ENCODE measurements at places on chromosomes 3 and 15.
A peak's percentile ranks its signal among the peaks of the same experiment; 100 is the strongest.

DNA sequence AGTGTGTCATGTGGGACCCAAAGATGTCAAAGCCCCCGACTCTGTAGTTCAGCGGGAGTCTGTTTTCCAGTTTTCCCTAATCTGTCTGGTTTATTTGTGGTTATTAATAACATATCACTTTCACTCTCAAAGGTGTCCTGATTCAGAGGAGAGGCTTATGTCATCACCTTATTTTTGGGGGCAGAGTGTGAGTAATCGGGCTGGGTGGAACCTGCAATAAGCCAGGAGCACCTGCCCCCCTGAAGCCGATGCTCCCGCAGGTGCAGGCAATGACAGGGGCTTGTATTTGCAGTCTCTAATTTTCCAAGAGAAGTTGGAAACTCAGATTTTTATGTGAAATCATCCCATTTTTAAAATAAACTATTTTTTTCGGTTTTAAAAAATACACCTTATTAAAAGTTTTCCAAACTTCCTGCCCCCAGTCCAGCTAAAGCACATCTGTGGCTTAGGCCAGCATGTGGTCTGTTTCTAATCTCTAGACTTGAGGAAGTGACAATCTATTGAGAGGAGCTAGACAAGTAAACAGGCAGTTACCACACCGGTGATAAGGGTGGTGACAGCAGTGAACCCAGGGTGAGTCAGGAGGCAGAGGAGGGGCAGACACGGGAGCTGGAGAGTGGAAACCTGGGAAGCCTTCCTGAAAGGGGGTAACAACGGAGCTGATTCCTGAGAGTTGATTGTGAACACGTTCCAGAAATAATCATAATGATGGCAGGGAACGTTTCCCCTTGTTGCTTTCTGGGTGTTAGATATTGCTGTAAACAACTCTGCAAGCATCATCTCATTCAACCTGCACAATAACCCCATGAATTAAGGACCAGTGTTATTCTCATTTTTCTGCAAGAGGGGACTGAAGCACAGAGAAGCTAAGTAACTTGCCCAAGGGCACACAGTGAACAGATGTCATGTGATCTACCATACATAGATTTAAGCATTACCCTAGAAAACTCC lies 37.2 kb downstream of the BHLHE40 start:
- peak; percentile 56 for DNase-seq

DNA sequence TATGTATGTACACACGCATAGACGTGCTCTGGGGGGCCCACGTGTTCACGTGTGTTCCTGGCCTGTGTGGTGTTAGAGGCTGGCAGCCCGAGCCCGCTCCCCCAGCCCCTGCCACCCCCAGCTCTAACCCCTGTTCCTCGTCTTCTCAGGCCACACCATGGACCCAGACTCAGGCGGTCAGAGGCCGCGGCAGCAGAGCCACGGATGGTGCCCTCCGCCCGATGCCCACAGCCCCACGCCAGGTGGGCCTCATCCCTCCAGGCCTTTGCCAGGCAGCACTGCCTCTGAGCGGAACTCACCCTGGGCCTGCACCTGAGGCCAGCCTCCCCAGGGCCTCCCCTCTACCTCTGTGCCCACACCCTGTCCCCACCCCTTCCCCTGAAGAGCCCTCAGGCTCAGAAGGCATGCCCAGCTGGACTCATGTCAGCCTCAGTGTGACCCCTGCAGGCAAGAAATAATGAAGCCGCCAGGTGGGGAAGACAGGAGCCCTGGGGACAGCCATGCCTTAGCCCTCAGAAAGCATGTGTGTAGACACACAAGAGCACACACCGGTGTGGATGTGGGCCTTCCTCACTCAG lies 16.4 kb upstream of the GNAT1 start:
- DNase-seq = no peak

GRCh38 chr15:63188247-63188925 lies 1.0 kb upstream of the RAB8B start:
- peak; percentile 9 for DNase-seq

DNA sequence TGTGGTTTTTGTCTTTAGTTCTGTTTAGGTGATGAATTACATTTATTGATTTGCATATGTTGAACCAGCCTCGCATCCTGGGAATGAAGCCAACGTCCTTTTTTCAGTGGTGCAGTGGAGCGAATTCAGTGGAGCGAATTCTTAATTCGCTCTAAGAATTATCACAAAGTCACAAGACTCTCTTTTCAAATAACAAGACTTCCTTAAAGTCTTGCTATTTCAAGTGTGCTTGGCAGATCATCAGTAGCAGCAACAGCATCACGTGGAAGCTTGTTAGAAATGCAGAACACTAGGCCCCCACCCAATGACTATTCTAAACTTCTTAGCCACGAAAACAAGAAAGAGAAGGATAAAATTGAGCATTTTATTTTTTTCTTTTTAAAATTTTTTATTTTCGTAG lies 58.1 kb upstream of the CD200R1L start:
- no peak for DNase-seq

DNA sequence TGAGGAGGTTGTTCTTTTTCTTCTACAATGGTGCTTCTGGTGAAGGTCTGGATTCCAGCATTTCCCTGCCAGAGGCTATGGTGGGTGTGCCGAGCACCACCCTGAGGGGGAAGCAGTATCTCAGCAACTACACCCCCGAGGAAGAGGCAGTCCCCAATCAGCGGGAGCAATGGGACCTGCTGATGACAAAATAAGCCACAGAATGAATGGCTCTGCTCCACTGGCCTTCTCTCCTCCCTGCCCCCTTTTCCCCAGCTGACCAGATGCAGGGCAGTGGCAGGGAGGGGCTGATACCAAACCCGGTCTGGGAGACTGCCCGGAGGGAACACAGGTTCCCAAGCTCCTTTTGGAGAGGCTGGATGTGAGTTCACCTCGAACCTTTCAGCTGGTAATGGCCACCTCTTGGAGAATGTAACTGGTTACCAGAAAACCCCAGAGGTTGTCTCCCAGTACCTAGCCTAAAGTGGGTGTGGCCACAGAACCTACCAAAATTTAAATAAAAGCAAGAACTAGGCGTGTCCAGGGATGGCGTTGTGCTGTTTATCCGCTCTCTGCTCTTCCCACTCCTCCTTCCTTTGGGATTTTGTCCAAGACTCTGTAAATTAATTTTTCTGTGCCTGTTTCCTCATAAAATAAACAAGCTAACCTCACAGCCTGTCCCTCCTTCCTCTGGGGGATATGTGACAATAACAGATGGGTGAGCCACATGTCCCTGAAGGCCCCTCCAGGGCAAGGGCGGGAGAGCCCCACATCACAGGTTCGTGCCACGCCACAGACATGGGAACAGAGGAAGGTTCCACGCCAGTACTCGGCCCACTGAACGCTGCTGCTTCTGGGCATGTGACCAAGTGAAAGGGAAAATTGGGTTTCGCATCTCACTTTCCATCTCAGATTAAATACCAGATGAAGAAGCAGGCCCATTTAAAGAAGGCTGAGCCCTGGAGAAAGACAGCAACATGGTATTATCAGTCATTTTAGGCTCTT lies 35.1 kb upstream of the SPTBN5 start:
- peak; percentile 17 for DNase-seq

GRCh38 chr15:62658498-62658897 lies 384.0 kb upstream of the TPM1 start:
- DNase-seq = no peak

- no peak for DNase-seq
Measured at GRCh38 chr3:14775563-14775962, 43.2 kb upstream of the FGD5 start.

- no peak for DNase-seq
Measured at GRCh38 chr15:66323312-66323928, 30.1 kb downstream of the DIS3L start.

DNA sequence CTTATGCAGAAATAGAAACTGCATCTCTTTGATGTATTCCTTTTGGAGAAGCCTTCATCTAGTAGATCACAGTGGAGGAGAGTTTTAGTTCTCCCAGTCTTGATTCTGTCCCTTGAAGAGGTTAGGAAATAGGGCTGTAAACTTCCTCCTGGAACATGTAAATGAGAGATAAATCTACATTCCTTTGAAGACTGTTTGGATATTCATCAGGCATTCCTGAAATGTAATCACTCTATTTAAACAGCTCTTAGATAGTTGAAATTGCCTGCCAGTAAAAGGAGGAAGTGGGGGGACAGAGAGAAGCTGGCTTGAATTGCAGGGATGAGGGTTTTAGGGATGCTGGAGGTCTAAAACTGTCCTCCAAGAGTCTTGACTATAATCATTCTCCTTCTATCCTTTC lies 254.3 kb upstream of the LRRC3B start:
- no peak for DNase-seq

DNA sequence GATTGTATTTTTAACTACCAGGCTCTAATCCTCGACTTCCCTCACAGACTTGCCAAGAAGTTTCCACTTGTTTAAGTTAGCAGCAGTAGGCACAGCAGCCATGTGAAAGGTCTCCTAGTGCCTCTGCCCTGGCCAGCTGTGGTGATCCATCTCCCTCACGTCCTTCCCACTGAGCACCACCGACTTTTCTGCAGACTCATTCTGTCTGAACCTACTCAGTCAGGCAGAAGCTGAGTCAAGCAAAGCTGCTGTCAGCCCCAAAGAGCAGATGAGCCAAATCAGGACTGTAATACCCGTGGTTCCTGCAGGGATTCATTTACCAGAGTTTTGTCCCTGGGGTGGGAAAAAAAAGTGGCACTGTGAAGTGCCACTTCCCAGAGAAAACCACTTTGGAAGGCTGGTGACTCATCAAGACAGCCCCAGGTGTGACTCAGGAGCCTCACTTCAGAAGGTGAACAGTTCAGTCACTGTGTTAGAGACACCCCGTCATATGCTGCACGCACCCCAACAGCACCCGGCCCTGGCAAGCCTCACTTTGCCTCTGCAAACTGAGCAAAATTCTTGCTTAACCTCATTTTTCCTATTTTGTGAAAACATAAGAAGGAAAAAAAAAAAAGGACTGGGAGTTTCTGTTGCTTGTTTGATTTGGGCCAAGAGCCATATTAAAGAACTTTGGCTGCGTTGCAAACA lies 76.0 kb downstream of the WWTR1 start:
- peak; percentile 85 for DNase-seq

- no peak for DNase-seq
Measured at GRCh38 chr3:139897759-139898158, 37.2 kb upstream of the CLSTN2 start.

DNA sequence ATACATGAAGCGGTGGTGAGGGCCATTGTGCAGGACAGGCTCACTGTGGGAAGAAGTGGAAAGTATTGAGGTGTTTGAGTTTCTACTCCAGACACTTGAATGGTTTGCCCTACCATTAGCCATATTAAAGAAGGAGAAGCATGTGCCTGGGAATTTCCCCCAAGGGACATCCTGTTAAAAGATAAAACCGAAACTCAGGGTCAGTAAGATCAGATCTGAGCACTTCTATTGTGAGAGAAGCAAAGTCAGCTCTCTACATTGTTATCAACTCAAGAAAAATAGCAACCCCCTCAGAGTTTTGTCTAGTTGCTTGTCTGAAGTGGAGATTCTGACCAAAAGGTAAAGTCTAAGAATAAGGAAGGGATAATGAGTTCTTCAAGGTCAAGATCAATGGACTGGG lies 269.8 kb downstream of the CHST2 start:
- DNase-seq = no peak

DNA sequence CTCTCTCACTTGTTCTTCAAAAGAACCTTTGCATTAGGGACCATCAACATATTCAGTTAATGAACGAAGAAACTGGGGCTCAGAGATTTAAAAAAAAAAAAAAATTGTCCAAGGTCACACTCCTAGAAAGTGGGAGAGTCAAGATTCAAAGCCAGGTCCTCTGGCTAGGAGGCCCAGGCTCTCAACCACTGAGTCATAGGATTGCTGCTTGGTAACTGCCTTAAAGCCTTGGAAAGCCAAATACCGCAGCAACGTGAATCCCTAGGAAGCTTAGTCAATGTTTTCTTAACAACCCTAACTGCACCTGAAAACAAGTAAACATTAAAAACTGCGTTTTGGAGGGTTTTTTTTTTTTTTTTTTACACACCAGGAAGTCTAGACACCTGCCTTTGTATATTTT lies 156.8 kb downstream of the WNT5A start:
- DNase-seq = peak; percentile 93

DNA sequence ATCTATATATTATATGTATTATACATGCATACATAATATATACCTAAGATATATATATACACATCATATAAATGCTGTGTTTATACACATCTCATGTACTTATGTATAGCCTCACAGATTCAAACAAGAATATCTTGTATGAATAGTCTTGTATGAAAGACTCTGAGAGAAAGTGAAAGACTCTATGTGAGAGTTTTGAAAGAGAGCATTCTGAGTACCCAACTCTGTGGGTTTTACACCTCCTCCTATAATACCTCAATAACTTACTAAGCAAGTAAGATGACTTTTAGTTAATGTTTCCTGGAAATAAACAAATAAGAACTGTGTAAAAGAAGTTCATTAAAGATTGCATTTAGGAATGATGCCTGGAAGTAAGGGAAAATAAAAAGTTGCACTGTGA lies 108.1 kb upstream of the GMNC start:
- no peak for DNase-seq

GRCh38 chr15:95620934-95621579 lies 709.4 kb upstream of the NR2F2 start:
- DNase-seq = peak; percentile 72

DNA sequence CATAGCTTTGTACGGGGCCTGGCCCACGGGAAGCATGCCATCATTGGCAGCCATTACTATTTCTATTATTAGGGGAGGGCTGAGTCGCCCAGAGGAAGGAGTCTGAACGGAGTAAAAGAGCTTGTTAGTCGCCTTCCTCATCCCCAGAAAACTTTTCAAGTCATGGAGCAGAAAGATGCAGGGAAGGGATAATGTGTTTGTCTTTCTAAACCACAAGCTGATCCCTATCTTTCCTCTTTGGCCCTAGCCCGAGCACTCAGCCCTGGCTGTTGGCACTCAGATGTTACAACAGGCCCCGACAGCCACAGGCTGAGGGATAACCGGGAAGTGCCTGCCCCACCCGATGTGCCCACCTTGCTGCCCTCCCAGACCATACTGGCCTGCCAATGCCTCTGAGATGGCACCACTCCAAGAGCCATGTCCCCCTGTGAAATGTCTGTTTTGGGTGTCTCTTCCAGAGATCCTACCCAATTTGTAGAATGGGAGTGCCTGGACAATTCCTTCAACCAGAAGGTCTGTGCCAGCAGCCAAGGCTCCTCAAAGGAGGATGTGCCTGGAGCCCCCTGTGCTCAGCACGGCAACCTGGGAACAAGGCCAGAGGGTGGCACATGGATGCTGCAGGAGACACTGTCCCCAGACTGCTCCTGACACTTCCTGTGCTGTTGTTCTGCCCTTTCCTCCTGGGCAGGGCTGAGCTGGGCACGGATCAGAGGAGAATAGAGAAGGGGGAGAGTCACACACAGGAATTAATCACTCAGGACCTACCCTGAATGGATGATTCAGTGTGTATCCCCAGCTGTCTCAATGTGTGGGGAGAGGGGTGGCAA lies 10.8 kb downstream of the PAK6 start:
- DNase-seq = peak; percentile 41

Measured in fibroblast of the aortic adventitia (primary cell).